ENCODE measurements at places on chromosomes 16 and 17. TPM values are rescaled to one million over a fixed set of nuclear protein-coding genes. Genes with fewer than 3 reads are reported as not detected.

DNA sequence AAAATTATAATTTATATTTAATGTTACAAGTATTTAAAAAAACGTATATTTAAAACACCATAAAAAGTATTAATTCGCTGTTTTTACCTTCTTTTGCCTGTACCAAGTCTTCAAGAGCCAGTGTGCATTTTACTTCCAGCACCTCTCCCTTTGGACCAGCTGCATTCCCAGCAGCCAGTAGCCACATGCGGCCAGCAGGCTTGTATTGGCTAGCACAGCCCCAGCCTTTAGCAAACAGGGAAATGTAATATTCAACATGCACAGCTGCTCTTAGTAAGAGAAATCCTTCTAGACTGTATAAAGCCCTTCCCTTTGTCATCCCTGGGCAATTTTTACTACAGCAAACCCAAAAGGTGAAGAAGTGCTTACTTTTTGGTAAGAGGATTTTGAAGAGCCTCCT, 6.6 kb downstream of the DHODH start:
- no peak for DNase-seq

DNA sequence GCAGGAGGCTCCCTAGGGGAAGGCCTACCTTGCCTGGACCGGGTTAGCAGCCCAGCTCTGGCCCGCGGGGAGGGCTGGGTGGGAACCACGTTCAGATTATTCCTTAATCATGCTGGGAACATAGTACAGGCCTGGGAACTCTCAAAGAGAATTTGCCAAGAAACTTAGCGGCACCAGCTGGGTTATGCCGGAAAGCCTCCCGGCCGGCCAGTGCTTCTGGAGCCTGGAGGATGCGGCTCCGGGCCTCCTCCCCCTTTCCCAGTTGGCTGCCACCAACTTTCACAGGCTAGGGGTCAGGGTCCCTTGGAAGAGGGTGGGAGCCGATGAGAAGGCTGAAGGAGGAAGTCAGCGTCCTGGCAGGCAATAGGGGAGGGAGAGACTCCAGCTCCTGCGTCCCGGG, 10.8 kb downstream of the NGFR start:
- no peak for DNase-seq

DNA sequence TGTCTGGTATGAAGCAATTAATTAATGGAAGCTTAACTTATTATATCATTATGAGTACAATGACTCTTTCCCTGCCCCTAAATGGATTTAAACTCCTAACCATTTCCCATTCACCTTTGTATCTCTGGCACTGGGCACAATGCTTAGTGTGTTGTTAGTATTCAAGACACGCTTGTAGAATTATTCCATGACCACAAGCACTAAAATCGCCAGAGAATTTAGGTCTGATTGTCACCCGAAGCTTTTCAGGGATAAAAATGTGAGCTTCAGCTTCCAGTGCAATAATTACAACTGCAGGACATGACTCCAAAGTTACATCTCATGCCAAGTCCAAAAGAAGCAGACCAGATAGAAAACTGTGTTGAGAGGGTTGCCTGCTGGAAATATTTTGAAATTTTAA, 101.6 kb downstream of the CDH8 start:
- no peak for DNase-seq

DNA sequence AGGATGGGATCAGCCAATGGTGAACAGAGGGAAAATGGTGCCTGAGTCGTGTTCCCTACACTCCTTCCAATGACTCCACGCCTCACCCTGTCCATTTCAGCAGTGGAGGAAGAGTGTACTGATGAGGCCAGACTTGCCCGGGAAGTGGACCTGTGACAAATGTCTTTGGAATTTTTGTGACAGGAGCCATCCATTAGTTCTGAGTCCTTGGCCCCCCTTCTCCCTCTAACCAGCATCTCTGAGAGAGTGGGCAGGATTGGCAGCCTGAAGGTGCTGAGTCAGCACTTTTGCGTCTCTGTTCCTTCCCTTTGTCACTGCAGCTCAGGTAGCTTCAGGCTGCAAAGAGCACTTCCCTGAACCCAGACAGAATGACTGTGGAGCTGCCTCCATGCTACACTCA, 30.8 kb downstream of the BEAN1 start:
- no peak for DNase-seq

The EPN3 gene
- total RNA-seq: 0.18 TPM

GRCh38 chr17:28613931-28614381, at the start of gene RSKR:
RSKR (minus strand) TSS chr17:28614185; CDS start chr17:28614161, 24 bp downstream.
- peak; percentile 19 for DNase-seq

The MEOX1 gene
- 0.09 TPM for total RNA-seq

DNA sequence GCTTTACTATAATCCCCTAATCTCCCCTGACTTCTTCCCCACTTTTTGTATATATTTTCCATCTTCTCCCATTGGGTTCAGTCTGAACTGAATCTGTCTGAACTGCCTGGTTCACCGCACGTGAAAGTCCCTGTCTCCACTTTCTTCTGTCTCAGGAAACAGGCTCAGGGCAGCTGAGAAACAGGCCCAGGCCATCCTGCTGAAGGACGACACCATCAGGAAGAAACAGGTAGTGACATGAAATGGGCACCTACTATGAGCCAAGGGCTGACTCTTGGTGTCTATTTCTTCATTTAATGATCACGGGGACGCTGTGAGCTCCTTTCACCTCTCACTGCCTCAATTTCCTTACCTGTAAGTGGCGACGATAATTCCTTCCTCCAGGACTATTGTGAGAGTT, 90.5 kb upstream of the HSBP1 start:
- no peak for DNase-seq

DNA sequence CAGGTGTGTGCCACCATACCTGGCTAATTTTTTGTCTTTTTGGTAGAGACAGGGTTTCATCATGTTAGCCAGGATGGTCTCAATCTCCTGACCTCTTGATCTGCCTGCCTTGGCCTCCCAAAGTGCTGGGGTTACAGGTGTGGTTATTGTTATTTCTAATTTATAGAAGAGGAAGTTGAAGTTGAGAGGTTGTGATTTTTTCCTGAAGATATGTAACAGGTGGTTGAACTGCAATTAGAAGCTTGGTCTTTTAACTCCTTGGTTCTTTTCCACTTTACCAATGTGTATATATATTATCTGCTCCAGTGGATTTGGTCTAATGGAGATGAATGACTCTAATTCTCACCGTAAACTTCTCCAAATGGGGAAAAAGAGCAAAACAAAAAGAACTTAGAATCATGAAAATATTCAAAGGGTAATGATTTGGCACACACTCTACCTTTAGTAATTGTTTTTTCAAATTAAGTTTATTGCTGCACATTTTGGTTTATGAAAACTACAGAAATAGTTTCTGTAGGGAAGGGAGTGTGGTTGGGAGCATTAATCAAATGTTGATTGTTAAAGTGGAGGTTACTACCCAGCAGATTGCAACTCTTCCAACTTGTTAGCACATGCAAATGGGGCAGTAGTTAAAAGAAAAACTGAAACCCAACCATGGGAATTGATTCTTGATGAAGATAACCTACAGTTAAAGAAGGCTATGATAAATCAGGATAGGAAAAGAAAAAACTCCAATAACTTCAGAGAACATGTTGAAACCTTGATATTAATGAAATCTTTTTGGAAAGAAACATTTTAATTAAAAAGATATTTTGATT, 1.8 kb upstream of the KRT10 start:
- no peak for DNase-seq

The TLCD1 gene
- 1.5 TPM for total RNA-seq

The DNASE1L2 gene
- 3.5 TPM for total RNA-seq

The CSH2 gene
- 1.8 TPM for total RNA-seq

The TANC2 gene
- 137 TPM for total RNA-seq

- DNase-seq: no peak
Measured at GRCh38 chr16:57299009-57299718, 14.7 kb upstream of the PLLP start.

DNA sequence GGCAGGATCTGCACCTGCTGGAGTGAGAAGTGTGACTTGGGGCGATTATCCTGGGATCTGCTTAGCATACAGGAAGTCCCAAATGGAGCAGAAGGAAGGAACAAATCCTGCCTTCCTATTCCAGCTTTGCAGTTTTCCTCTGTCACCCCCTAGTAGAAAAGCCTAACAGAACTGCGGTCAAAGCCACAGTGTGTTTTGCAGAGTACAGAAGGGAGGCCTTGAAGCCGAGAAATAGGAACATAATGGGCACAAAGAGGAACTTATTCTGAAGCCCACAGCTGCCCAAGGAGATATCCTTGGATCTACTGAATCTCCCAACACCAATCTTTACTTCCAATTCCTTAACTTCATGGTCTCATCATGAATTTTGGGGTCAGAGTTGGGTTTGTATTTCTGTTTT, 8.5 kb downstream of the KRTAP1-5 start:
- no peak for DNase-seq

DNA sequence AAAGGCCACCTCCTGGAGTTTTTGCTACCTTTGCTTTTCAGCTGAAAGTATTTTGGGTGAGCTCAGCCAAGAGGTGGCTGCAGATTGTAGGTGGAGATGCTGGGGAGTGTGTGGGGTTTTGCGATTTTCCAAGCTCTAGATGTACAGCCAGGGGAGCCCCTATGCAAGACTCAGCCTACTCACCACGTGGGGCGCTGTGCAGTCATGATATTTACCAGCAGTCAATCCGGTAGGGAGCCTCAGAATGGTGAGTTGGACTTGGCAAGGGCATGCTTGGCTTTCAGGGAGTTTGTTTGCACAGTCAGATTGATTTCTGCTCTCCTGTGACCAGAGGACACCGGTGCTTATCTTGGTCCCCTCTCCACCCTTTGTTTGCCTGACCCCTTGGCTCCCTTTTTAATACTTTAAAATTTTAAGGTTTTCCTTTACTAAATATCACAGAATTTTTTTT, 175.3 kb downstream of the UTP18 start:
- DNase-seq: peak; percentile 71

- no peak for DNase-seq
Measured at GRCh38 chr16:88888461-88889387, 22.3 kb upstream of the PABPN1L start.

- DNase-seq: no peak
Measured at GRCh38 chr17:78891406-78892061, 11.5 kb downstream of the CEP295NL start.
